Activated naive CD8-positive, alpha-beta T cell treated with anti-CD3 and anti-CD28 coated beads for 36 hours (primary cell): ENCODE measurements at places on chromosomes 6 and 20. TPM values are rescaled to one million over a fixed set of nuclear protein-coding genes. Genes with fewer than 3 reads are reported as not detected.
A peak's percentile ranks its signal among the peaks of the same experiment; 100 is the strongest.

DCDC2 gene
- total RNA-seq: not detected

SLC17A2 gene
- total RNA-seq: not detected

DNA sequence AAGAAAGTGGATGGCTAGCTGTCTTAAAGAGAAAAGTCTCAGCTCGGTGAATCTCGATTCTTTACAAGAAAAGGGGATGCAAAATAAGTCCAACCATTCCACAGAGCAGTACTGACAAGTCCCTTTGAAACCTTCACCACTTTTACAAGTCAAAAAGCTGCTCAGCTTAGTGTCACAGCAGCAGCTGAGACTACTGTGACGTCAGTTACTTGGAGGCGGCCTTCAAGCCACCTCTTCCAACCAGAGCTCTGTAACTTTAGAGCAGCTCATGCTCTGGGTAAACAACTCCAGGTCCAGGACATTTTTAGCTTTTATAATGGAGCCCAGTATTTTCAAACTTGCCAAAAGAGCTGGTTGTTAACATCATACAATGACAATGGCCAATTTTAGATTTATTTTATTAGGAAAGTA is at the start of gene KIAA0408:
Gene KIAA0408, minus strand, starts transcription at position 159 of the 411 bp plus-strand sequence. CDS start 5,408 bp downstream, outside the sequence.
- no peak for DNase-seq

DNA sequence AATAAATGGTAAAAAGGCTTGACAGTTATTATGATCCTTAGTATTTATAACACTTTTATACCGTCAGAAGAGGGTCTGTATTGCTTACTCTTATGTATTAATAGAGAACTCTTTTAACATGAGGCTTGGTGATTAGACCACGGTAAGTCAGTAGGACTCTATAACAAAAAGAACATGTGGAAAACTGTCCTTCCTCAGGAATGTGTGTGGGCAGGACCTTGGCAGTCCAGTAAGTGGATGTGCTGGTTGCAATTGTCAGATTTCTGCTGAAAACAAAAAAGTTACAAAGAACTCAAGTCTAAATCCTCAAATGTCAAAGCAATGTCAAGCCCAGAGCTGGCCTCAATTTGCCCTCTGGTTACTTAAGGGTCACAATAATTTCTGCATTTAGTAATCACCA is 81.1 kb downstream of the PLCG1 start:
- peaks cover 6% of the 10 kb centered on the region for H3K4me1 ChIP-seq
- no peak overlapping the region for H3K27ac ChIP-seq
- no peak for DNase-seq
- no peak overlapping the region for H3K4me3 ChIP-seq
- peaks cover 3% of the 10 kb centered on the region for H3K36me3 ChIP-seq

GRCh38 chr6:43878823-43879495 is 108.9 kb downstream of the VEGFA start:
- no peak overlapping the region for H3K4me3 ChIP-seq
- no peaks in the 10 kb centered on the region for H3K27me3 ChIP-seq
- H3K4me1 ChIP-seq: no peaks in the 10 kb centered on the region
- no peak overlapping the region for H3K27ac ChIP-seq
- no peak for DNase-seq
- no peaks in the 10 kb centered on the region for H3K36me3 ChIP-seq

GRIK2 gene
- total RNA-seq: not detected

DNA sequence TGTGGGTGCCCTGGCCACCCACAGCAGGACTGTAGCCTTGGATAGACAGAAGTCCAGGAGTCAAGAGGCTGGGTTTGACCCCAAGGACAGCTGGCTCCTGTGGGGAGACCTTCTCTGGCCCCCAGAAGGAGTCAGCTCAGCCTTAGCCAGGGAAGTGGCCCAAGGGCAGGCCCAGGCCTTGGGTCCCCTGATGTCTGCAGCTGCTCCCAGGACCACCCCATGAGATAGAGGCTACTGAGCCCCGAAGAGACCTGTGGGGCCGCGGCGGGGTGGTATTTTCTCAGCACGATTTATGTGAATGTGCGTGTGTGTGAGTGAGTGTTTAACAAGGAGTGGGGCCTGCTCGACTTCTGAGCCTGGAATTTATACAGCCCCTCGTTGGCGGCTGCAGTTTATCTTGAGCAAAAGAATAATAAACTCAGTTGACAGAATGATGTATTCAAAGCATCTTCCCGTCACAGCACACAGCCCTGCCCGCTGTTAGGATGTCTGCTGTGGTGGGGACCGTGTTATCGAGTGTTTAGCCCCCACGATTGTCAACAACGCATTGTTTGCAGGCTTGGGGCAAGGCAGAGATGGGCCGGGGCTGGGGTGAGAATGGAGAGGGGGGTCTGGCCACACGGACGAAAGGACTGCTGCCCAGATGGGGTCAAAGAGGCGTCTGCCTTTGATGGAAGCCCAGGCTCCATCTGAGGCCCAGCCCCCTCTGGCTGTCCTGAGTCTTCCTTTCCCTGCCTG is 163.3 kb downstream of the VEGFA start:
- no peaks in the 10 kb centered on the region for H3K4me1 ChIP-seq
- H3K36me3 ChIP-seq: no peaks in the 10 kb centered on the region
- no peak for DNase-seq
- no peaks in the 10 kb centered on the region for H3K27me3 ChIP-seq
- H3K27ac ChIP-seq: no peak overlapping the region

TMEM200A gene
- total RNA-seq: not detected

PSORS1C1 gene
- total RNA-seq: not detected

- no peaks in the 10 kb centered on the region for H3K27me3 ChIP-seq
- H3K36me3 ChIP-seq: no peaks in the 10 kb centered on the region
- no peak overlapping the region for H3K4me3 ChIP-seq
- H3K27ac ChIP-seq: no peak overlapping the region
Observed at GRCh38 chr6:80321011-80321410, 214.5 kb downstream of the BCKDHB start.

SLC4A11 gene
- 1.8 TPM for total RNA-seq

- no peak overlapping the region for H3K27ac ChIP-seq
- DNase-seq: no peak
- H3K4me3 ChIP-seq: no peak overlapping the region
- no peaks in the 10 kb centered on the region for H3K36me3 ChIP-seq
- no peaks in the 10 kb centered on the region for H3K4me1 ChIP-seq
- H3K27me3 ChIP-seq: no peaks in the 10 kb centered on the region
Observed at GRCh38 chr6:91392951-91393350, 806.1 kb upstream of the MAP3K7 start.

DNA sequence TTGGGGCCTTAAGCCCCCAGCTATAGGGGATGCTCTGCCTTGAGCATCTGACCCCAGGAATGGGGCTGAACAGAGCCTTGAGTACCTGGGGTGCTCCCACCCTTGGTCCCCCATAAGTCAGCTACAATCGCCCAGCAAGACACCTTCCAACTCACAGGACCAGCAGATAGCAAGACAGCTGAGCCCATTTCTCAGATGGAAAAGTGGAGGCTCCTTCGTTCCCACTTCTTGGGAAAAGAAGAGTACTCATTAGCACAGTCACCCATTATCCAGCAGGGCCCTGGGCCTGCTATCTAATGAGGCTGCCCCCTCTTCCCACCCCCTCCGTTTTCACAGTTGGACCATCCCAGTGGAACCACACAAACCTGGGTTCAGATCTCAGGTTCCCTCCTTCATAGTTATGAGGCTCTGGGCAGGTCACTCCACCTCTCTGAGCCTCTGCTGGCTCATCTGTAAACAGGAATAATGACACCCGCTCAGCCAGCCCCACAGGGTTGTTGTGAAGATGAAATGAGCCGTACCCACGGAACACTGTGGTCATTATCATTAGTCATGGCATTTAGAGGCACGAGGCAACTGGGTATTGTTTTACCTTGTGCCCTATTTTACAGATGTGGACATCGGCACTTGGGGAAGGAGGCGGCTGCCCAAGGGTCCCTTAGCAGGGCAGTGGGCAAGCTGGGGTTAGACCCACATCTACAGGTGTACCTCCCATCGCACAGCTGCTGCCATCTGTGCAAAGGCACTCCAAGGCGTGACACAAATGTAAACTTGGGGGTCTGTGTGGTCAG is 4.5 kb downstream of the LPIN3 start:
- no peak for DNase-seq
- H3K4me1 ChIP-seq: peaks cover 5% of the 10 kb centered on the region
- no peak overlapping the region for H3K4me3 ChIP-seq
- no peak overlapping the region for H3K27ac ChIP-seq
- no peaks in the 10 kb centered on the region for H3K36me3 ChIP-seq

- DNase-seq: no peak
- H3K4me1 ChIP-seq: peaks cover 5% of the 10 kb centered on the region
- peaks cover 4% of the 10 kb centered on the region for H3K27me3 ChIP-seq
- H3K27ac ChIP-seq: no peak overlapping the region
Observed at GRCh38 chr20:50203951-50204937, 13.6 kb downstream of the CEBPB start.

GRCh38 chr6:53751417-53751816 is 43.4 kb upstream of the LRRC1 start:
- no peaks in the 10 kb centered on the region for H3K27me3 ChIP-seq
- no peak overlapping the region for H3K27ac ChIP-seq
- H3K4me3 ChIP-seq: no peak overlapping the region
- no peaks in the 10 kb centered on the region for H3K4me1 ChIP-seq
- no peaks in the 10 kb centered on the region for H3K36me3 ChIP-seq

- no peaks in the 10 kb centered on the region for H3K4me1 ChIP-seq
- H3K36me3 ChIP-seq: no peaks in the 10 kb centered on the region
- no peak for DNase-seq
- H3K27ac ChIP-seq: no peak overlapping the region
- no peak overlapping the region for H3K4me3 ChIP-seq
Observed at GRCh38 chr6:104322841-104323240, 536.9 kb downstream of the HACE1 start.

RFX6 gene
- total RNA-seq: not detected

DNA sequence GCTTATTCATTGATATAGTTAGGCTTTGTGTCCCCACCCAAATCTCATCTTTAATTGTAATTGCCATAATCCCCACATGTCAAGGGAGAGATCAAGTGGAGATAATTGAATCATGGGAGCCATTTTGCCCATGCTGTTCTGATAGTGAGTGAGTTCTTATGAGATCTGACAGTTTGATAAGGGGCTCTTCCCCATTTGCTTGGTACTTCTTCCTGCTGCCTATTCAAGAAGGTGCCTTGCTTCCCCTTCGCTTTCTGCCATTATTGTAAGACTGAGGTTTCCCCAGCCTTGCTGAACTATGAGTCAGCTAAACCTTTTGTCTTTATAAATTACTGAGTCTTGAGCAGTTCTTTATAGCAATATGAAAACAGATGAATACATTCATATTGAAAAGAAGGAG is 45.6 kb downstream of the CENPW start:
- H3K4me3 ChIP-seq: no peak overlapping the region
- no peaks in the 10 kb centered on the region for H3K4me1 ChIP-seq
- H3K36me3 ChIP-seq: no peaks in the 10 kb centered on the region
- no peak overlapping the region for H3K27ac ChIP-seq
- DNase-seq: no peak
- H3K27me3 ChIP-seq: no peaks in the 10 kb centered on the region

- H3K27ac ChIP-seq: no peak overlapping the region
- H3K36me3 ChIP-seq: no peaks in the 10 kb centered on the region
- no peaks in the 10 kb centered on the region for H3K27me3 ChIP-seq
- H3K4me1 ChIP-seq: peaks cover 13% of the 10 kb centered on the region
- H3K4me3 ChIP-seq: no peak overlapping the region
Observed at GRCh38 chr20:49896204-49896603, 19.1 kb downstream of the SPATA2 start.

TPD52L1 gene
- 0.87 TPM for total RNA-seq

RIMS1 gene
- not detected for total RNA-seq

- H3K4me3 ChIP-seq: peak overlapping the region; percentile 46
- H3K36me3 ChIP-seq: peaks cover 48% of the 10 kb centered on the region
- H3K27ac ChIP-seq: peak overlapping the region; percentile 84
- no peaks in the 10 kb centered on the region for H3K27me3 ChIP-seq
- DNase-seq: no peak
Observed at GRCh38 chr6:158769234-158769770, 49.9 kb downstream of the EZR start.
